PC-3 (cell line): ENCODE measurements at places on chromosomes 1 and 21. TPM values are rescaled to one million over a fixed set of nuclear protein-coding genes. Genes with fewer than 3 reads are reported as not detected.

- DNase-seq = no peak
Measured at GRCh38 chr1:84720221-84720780, 30.0 kb upstream of the SSX2IP start.

DNA sequence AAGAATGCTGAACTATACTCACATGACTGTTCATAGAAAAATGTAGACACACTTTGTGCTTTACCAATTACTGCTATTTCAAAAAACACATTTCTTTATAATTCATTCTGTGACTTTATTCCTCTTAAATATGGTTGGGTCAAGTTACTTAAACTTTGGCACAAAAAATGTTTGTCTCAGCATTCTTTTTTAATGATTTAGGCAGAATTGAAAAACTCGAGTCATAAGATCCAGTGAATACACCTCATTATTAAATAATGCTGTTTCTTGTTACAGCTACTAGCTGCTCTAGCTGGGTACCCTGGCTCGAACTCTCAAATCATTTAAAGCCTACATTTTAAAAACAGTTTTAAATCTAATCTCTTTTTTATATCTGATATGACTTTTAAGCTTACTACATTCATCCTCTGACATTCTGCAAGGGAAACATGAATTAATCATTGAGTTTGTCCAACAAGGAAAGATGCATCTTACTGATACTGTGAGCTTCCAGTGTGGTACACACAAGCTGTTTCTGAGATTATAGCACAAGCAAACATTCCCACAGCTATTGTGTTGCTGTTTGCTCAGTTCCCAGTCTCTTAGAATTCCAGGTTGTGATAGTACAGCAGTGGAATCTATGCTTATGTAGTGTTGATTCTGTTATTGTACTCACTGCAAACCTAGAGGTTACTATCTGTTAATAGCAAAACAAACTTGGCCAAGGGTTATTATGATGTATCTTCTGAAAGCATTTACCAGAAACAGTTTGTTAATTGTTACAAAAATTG, 746.5 kb downstream of the USP25 start:
- no peak for DNase-seq

- DNase-seq = peak; percentile 32
Measured at GRCh38 chr1:37850352-37850955, 8.9 kb downstream of the MTF1 start.

DNA sequence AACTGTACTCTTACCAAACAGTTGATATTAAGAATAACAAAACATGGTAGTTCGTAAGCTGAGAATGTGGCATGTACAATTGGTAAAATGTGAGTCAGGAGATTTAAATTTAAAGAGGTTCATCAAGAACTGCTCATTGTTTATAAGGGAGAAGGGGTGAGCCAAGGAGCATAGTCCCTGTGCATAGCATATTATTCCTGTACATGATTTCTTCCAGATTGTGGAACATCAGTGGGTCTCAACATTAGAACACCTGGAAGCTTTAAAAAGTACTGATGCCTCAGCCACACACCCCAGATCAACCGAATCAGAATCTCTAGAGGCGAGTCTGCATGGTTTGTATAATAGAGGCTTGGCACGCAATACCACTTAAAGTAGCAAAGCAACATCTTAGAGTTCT, 56.1 kb downstream of the KCTD3 start:
- no peak for DNase-seq

GRCh38 chr1:52636721-52637695, 4.0 kb downstream of the SHISAL2A start:
- no peak for DNase-seq

- no peak for DNase-seq
Measured at GRCh38 chr1:114803001-114803400, 22.5 kb upstream of the SIKE1 start.

DNA sequence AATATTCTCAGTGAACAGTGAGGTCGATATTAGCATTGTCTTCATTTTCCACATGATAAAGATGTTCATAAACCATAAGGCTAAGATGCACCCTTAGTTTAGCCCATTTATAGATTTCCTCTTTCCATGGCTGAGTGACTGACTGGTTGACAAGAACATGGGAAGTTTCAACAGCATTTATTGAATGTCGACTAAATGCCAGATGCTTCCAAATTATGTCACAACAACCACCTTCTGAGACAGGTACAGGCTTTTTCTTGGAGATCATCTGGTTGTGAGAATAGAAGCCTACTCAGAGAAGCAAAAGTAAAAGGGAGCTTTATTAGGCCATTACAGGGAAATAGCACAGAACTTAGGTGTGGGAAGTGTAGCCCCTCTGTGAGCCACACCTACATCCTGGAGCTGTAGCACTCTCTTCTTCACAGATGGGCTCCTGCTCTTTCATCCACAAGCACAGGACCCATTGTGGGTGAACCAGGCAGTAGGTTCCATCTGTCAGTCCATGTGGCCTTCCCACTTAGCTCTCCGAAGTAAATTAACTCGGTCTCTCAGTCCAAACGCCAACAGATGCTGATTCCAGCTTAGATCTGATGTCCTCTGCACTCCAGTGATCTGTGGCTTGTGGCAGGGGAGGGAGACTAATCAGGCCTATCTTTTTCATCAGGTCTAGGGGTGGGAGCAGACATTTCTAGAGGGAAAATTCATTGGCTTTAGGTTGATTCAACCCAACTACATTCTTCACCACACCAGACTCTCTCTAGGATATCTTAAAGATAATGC, 14.3 kb downstream of the ATP2B4 start:
- DNase-seq = no peak

DNA sequence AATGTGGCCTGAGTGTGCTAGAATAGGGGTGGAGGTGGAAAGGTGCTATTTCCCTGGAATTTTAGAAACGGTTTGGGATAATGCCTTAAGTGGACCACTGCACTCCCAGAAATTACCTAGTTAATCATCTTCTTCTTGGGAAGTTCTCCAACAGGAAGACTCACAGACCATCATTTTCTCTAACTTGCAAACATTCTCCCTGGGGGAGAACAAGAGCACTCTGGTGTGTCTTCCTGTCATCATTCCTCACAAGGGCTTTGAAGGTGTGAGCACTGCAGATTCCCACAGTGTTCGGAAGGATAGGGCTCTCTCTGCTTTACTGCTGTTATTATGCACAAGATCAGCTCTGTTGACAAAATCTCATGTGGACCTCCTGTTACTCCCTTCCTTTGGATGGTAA, 54.9 kb upstream of the TSPAN2 start:
- no peak for DNase-seq

DNA sequence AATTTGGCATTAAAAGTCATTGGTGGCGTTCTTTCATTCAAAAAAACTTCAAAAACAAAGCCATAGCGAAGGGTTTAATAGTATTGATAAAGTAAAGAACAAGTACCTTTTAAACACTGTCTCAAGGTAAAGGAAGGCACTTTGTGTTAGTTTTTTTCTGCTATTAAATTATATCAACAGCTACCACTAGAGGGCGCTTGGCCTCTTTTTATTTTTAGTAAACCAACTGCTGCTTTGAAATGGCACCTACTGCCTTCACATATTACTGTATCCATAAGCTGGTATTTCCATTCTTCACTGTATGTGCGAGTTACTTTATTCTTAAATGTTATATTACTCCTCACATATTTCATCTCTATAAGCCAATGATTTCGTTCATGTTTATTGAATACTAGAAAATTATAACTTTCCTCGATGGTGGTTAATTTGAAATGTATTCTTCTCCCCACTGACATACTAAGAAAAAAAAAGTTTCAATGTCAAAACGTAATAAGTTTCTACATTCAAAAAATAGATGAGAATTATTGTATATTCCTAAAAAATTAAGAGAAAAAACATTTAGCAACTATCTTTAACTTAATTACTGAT, 125.7 kb upstream of the CXADR start:
- peak; percentile 84 for DNase-seq

GRCh38 chr1:41390573-41390972, 29.3 kb downstream of the FOXO6 start:
- no peak for DNase-seq

GRCh38 chr1:219120624-219121544, 52.8 kb upstream of the LYPLAL1 start:
- no peak for DNase-seq

GRCh38 chr1:214463596-214463995, 87.8 kb downstream of the PTPN14 start:
- no peak for DNase-seq

DNA sequence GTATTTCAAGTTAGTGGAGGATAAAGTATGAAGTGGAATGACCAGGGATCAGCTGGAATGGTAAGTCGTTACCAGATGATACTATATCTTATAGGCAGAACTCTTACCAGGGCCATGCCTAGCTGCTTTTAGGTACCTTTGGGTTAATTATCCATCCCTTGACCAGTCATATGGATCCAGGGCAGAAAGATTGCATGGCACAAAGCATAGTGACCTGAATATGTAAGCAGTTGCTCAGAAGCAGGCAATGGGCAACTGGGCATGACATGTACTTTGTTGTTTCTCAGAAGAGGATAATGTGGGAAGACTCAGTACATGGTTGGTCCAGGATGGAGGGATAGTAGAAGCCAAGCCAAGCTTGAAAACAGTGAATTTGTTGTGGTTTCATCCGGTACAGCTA, 87.2 kb downstream of the CLEC20A start:
- no peak for DNase-seq

DNA sequence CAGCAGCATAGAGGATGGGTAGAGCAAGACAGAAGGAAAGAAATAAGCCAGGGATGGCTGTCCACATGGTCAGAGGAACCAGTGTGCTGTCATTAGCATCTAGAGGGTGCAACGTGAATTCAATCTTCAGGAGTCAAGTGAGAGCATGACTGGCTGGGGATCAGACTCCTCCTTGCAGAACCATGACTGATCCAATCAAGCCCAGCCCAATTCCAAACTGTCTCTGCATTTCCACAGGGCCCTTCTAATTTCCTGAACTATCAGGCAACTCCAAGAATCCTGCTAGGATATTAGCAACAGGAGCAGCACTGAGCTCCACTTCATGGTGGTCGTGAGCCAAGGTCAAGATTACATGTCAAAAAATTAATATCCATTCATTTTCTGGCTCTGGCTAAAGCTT, 166.8 kb upstream of the CAMK1G start:
- no peak for DNase-seq

DNA sequence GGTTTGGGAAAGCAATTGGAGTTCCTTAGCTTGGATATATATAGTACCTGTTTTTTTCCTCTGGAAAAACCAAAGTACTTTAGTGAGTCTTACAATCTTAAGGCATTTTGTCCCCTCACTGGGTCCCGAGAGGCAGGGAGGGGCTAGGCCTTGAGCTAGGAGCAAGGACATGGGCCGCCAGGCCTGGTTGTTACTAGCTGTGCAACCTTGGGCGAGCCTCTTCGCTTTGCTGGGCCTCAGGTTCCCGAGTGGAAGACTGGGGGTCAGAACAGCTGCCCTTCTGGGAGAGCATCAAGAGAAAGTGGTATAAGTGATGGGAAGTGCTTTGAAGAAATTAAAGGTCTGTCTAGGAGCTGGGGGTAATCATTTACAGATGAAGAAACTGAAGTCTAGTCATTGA, 553.2 kb downstream of the KIF26B start:
- no peak for DNase-seq

DNA sequence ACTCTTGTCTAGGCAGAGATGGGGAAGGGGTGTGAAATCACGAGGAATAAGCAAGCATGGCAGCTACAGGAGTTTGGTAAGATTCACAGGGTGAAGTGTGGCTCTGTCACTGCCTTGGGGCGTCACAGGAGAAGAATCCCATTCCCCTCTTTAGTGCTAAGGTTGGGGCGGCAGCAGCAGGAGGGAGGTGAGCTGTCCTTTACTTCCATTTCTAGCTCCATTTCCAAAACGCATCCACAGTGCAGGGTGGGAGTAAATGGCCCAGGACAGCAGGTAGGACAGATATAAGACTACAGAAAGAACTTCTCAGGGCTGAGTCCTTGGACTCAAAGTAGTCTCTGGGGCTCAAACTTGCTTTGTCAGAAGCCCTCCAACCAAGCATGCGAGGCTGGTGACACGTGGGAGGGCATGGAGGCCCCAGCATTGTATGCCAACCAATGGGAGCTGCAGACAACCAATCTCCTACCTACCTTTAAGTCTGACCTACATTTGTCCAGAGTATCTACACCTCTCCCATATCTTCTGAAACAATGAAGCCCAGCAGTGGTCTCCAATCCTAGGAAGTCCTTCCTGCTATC, 8.5 kb downstream of the MEF2D start:
- no peak for DNase-seq

GRCh38 chr1:56578138-56578962, 1.0 kb downstream of the PLPP3 start:
- peak; percentile 66 for DNase-seq

- no peak for DNase-seq
Measured at GRCh38 chr1:46822248-46822826, 23.5 kb downstream of the CYP4B1 start.

- no peak for DNase-seq
Measured at GRCh38 chr1:193555662-193556441, 369.4 kb upstream of the B3GALT2 start.

DNA sequence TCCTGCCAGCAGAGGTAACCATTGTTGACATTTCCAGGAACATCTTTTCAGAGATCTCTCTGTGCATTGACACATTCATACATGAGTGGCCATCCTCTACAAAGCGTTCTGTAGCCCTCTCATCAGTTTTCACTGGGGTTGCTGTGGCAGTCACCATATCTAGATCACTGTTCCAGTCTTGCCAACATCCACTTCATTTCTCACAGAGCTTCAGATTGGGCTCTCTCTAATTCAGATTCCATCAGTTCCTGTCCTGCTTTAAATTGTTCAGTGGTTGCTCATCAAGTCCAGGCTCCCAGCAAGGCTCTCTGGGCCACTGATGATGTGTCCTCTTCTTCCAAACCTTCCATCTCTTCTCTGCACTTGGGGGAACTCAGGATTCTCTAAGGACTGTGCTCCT, 173.7 kb downstream of the KCNJ6 start:
- DNase-seq = no peak

GRCh38 chr1:226519716-226520598, 28.6 kb upstream of the STUM start:
- no peak for DNase-seq

The NTMT2 gene
- not detected in 2 replicates for total RNA-seq

The ITGB2 gene
- total RNA-seq = 45.1 and 45.7 TPM in 2 replicates

The CR2 gene
- total RNA-seq = not detected in 2 replicates

The INAVA gene
- 102 and 128 TPM in 2 replicates for total RNA-seq

The CORT gene
- total RNA-seq = 1.2 TPM in 1 of 2 replicates, not detected in the other

The RBBP4 gene
- total RNA-seq = 161 and 201 TPM in 2 replicates

The KRTAP13-2 gene
- total RNA-seq = not detected in 2 replicates

The HNRNPR gene
- total RNA-seq = 141 and 193 TPM in 2 replicates

The BARHL2 gene
- not detected in 2 replicates for total RNA-seq

The SMPDL3B gene
- total RNA-seq = 19.6 and 25.7 TPM in 2 replicates

The AUNIP gene
- total RNA-seq = 17.6 and 22.2 TPM in 2 replicates

The FCRL2 gene
- not detected in 2 replicates for total RNA-seq

The ALDH4A1 gene
- total RNA-seq = 18.1 and 24.9 TPM in 2 replicates

The SERINC2 gene
- total RNA-seq = 44.6 and 51.5 TPM in 2 replicates

The UQCRHL gene
- 8.7 and 11.2 TPM in 2 replicates for total RNA-seq

The STXBP3 gene
- total RNA-seq = 14.8 and 17.2 TPM in 2 replicates

The DMBX1 gene
- total RNA-seq = 1.7 and 2.4 TPM in 2 replicates

The UTS2 gene
- total RNA-seq = not detected in 2 replicates

The CLDN8 gene
- total RNA-seq = 0.46 and 1.5 TPM in 2 replicates
